ENCODE measurements at places on chromosomes 3 and 15.

DNA sequence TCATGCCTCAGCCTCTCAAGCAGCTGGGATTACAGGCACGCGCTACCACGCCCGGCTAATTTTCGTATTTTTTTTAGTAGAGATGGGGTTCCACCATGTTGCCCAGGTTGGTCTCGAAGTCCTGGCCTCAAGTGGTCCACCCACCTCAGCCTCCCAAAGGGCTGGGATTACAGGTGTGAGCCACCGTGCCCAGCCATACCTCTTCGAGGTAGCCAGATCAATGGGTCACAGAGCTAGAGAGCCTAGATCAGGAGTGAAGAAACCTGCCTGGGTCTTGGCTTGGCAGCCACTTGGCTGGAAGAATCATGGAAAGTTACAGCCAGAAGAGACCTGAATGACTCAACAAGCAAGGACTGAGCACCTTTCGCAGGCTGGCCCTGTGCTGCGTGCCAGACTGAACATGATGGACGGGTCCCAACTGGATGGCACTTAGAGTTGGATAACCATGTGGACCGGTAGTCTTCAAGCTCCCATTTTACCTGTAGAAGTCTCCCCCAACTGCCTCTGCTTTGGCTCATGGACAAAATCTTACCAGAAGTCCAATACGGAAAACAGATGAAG, 29.7 kb downstream of the GNB5 start:
- DNase-seq = no peak

DNA sequence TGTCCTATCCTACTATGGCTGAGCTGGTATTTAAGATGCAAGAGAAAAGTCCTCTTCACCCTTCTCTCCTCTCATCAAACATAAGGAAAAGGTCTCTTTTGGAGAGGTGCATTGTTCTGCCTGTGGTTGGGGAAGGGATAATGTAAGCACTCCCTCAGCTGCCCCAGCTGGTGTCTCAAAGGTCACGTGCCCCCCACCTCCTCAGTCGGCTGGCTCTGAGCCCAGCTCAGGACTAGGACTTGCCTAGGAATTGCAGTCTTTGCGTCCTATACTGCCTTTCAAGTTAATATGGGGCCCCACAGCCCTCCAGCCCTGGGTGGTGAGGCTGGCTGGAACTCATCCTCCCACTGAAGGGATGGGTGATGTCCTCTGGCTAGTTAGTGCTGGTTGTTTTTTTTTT, 29.7 kb downstream of the OR4F15 start:
- no peak for DNase-seq

DNA sequence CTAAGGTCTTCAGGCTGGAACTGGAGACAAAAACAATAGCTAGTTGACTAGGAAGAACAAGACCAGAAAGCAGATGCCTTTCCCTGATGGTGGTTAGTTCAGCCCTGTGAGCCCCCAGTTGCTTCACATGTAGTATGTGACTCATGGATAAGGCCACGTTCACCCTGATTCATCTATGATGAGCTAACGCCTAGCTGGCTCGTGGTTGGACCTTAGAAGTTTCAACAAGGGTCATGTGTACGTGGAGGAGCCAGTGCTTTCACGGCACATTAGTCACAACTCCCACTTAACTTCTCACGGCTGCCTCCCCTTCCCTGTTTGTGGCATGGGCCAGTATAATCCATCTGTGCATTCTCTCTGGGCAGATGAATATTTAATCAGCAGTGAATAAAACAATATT, 20.6 kb downstream of the COL8A1 start:
- no peak for DNase-seq

GRCh38 chr3:157639756-157640426, 136.7 kb upstream of the VEPH1 start:
- no peak for DNase-seq

- DNase-seq = no peak
Measured at GRCh38 chr3:37903734-37904133, 42.1 kb downstream of the CTDSPL start.

DNA sequence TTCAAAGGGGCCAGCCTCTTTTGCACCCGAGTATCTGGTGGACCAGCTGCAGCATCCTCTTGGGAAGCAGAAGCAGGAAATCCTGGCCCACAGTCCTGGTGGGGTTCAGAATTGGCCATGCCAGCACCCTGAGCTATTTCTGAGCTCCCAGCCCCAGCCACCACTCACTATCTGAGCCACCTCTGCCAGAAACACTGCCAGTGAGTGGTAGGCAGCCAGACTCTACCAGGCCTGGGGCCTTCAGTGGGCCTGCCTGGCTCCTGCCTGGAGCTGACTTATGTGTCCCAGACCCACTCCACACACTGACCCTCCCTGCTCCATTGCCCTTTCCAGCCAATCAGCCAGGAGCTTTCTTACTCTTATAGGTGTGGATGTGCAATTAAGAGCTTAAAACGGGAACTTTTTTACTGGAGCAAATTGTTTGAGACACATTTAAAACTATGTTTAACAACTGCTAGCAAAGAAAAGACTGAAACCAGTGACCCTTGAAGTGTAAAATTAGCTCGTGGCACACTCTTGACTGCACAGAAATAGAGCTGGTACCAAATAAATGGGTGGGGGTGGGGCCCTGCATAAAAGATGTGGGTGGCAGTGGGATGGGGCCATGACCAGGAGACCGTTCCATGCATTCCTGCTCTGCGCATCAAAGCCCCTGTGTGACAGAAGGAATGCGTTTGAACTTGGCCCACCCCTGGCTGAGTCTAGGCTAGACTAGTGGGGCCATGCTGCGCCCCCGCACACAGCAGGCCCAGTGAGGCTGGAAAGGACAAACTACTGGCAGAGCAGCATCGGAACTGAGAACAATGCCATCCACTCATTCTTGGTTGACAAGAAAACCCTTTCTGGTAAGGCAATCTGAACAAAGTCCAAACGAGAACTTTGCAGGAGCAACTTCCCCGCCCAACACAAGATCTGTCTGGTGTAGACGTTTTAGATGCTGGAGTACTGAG, 48.0 kb downstream of the CTNNB1 start:
- DNase-seq = no peak

DNA sequence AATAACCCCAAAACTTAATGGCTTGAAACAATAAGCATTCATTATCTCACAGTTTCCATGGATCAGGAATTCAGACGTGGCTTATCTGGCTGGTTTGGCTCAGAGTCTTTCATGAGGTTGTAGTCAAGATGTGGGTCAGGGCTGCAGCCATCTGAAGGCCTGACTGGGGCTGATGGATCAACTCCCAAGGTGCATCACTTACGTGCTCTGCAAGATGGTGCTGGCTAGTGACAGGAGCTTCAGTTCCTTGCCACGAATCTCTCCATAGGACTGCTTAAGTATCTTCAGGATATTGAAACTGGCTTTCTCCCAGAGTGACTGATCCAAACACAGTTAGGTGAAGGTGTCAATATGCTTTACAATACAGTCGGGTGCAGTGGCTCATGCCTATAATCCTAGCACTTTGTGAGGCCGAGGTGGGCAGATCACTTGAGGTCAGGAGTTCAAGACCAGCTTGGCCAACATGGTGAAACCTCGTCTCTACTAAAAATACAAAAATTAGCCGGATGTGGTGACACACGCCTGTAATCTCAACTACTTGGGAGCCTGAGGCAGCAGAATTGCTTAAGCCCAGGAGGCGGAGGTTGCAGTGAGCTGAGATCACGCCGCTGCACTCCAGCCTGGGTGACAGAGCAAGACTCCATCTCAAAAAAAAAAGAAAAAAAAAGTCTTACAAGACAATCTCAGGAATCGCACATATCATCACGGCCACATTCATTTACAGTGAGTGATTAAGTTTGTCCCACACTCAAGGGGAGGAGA, 28.5 kb upstream of the PTPRG start:
- no peak for DNase-seq

- DNase-seq = no peak
Measured at GRCh38 chr15:39327005-39327730, 253.7 kb upstream of the THBS1 start.

DNA sequence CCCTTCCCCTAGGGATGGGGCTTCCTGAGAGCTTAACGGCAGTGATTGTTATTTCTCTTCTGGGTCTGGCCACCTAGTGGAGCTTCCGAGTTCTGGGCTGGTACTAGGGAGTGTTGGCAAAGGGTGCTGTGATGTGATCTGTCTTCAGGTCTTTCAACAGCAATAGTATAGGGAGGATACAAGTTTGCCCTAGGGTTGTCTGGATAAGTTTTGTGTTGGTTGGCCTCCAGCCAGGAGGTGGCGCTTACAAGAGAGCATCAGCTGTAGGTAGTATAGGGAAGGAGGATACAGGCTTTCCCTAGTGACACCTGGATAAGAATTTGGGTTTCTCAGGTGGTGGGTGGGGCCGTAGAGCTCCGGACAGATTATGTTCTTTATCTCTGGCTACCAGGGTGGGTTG, 19.2 kb upstream of the CPOX start:
- DNase-seq = no peak

GRCh38 chr3:143563786-143564185, 284.5 kb downstream of the SLC9A9 start:
- no peak for DNase-seq

DNA sequence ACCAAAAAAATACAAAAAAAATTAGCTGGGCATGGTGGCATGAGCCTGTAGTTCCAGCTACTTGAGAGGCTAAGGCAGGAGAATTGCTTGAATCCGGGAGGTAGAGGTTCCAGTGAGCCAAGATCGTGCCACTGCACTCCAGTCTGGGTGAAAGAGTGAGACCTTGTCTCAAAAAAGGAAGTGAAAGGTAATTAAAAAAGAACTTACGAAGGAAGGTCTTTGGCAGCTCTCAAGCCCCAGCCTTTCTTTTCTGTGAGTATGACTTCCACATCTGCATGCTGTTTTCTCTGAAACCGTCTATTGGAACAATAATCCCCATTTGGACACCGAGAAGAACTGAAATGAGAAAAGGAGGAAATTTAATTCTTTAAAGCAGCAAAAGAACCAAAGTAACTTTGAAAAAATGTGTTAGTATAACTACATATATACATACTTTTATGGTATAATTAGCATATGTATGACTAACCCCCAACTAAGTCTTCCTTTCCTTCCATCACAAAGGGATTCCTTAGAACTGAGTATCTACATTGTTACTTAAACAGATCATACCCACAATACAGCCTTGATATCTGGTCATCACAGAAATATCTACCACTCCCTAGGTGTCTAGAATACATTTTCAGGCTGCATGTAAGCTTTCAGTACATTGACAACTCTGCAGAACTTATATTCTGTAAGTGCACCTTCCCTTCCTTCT, 50.1 kb downstream of the SETD2 start:
- DNase-seq = no peak

DNA sequence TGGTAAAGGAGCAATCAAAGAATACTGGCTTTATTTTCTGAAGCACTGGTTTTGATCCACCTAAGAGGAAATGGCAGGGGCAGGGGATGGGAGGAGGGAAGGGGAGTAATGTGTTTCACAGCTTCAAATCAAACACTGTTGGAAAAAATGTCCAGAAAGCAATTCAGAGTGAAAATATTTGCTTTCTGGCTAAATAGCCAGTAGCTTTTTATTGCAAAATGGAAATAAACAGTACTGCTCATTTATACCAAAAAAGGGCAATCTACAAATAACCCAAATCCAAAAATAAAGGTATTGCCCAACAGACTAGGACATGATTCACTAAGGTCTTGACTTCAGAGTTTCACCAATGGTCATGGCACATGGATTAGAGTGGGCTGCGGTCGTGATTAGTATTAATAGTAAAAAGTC, 279.3 kb upstream of the THBS1 start:
- no peak for DNase-seq

GRCh38 chr3:122934251-122934650, 93.3 kb downstream of the SEMA5B start:
- DNase-seq = no peak

DNA sequence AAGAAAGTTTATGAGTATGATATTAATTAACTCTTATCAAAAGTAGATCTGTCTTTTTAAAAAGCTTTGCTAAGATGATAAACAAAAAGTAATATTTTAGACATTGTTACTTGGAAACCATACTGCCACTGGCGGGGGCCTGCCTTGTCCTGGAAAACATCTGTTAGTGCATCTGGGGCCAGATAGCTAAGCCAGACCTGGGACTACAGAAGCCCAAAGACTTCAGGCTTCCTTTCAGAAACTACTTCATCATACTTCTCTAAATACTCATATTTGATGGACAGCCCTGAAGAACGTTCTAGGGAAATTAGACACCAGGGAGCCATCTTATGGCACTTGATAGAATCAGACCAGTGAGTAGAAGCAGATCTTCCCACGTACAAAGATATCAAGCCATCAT, 795.4 kb upstream of the SEMA6D start:
- DNase-seq = no peak

DNA sequence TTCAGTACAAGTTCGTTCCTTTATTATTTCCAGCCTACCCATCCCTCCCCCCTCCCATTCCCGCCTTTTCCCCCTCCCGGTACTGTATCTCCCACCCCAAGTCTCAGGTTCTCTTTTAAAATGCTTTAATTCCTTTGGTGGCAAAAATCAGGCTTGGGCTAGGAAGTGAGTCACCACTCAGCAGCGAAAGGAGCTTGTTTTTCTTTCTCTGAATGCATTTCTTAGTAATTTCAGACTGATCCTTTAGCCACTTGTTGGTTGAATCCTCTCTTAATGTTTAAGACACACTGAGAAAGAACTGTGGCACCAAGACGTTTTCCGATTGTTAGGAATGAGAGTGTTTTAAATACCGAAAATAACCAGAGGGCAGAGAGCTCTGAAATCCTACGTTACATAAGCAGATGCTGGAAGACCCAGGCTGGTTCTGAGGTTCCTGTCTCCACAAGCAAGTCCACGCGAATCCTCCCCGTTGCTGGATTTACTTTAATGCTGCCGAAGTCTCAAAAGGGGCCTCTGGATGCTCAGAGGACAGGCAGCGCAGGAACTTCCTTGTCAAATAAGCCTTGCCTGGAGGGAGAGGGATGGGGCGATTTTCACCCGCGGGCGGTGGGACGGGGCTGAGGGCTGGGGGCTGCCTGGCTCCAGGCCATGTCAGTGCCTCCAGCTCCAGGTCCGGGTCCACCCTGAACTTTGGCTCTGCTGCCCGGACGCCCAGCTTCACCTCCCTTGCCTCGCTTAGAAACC, 854 bp upstream of the COL8A1 start:
- no peak for DNase-seq

GRCh38 chr3:126972866-126973265, 10.0 kb upstream of the PLXNA1 start:
- no peak for DNase-seq

DNA sequence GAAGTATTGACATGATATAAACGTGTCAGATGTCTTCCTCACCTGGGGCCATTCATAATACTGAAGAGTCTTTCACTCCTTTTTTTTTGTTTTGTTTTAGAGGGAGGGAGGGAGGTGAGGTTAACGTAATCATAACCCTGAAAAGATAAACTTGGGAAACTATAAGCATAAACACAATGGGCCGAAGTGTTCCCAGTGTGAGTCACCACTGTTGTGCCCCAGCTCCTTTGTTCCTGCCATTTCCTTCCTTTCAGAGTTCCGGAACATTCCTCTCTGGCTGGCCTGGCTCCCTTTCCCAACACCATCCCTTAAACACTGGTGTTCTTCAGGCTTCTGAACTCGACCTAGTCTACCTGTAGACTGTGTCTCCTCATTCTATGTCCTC, 18.6 kb downstream of the PLD1 start:
- no peak for DNase-seq

Data from lung (tissue), 17 donors.